ENCODE measurements at places on chromosomes 3 and 15.

- no peak for DNase-seq
Observed at GRCh38 chr15:28881600-28881999, 4.2 kb upstream of the APBA2 start.

DNA sequence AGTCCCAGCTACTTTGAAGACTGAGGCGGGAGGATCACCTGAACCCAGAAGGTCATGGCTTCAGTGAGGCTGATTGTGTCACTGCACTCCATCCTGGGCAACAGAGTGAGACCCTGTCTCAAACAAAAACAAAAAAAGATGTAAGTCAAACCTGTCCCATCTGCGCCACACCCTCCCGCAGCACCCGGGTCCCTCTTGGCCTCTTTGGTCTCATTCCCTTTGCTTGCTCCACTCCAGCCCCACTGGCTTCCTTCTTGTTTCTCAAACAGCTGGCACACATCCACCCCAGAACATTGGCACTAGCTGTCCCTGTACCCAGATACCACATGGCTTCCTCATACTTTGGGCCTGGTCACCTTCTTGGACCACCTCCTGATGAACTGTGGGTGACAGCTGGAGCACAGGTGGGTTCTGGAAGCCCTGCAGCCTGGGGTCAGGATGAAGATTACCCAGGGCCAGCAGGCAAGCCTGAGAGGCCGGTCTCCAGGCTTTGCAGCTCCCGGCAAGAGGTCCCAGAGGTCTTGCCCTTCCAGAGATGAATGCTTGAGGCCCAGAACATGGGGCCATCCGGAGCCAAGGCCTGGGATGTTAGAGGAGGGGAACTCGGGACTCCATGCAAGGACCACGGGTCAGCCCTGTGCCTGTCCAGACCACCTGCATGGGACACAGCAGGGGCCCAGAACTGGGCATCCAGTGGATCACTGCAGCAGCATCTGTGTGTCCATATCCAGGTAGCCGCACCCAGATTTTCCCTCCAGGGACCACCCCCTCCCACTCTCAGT is 10.9 kb upstream of the GATA2 start:
- DNase-seq, result peak; percentile 22

GRCh38 chr3:119211193-119211592 is 29.5 kb downstream of the B4GALT4 start:
- DNase-seq, result no peak

- DNase-seq, result no peak
Observed at GRCh38 chr3:8761866-8762265, 7.5 kb downstream of the OXTR start.

- no peak for DNase-seq
Observed at GRCh38 chr15:58627701-58628100, 121.8 kb downstream of the ADAM10 start.

- DNase-seq, result no peak
Observed at GRCh38 chr3:72618739-72619138, 229.5 kb downstream of the SHQ1 start.

GRCh38 chr3:23720885-23721284 is 84.9 kb upstream of the UBE2E1 start:
- DNase-seq, result no peak

GRCh38 chr3:132311841-132312240 is 5.4 kb upstream of the ACP3 start:
- DNase-seq, result peak; percentile 79

DNA sequence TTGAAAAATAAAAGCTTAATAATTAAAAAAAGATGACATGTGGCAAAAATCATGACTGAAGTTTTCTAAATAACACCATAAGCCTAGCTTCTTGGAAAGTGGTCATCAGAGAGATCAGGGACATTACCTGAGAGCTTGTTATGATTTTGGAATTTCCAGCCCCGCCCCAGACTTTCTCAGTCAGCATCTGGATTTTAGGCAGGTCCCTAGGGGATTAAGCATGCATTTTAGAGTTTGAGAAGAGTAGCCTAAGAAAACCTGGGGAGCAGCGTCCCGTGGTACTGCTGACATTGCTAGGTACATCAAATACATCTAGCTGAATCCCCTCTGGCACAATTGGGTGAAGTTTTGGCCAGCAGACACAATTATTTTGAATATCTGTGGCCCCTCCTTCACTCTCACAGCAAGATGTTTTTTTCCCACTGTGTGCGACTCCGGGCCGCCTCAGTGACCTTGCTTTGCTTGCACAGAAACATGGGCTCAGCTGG is 58.7 kb upstream of the MEF2A start:
- DNase-seq, result peak; percentile 34

GRCh38 chr15:29672923-29673809 is 149.1 kb downstream of the TJP1 start:
- DNase-seq, result no peak

Data from left forelimb (tissue), 1 donor.